ENCODE measurements at places on chromosomes 7 and 10. TPM values are rescaled to one million over a fixed set of nuclear protein-coding genes. Genes with fewer than 3 reads are reported as not detected.

Gene SLK
- 37.8 TPM for total RNA-seq

Gene OR9A2
- not detected for total RNA-seq

Gene GRIFIN
- not detected for total RNA-seq

Gene TMEM139
- total RNA-seq = 1.3 TPM

Gene GNAI1
- total RNA-seq = 35.4 TPM

Data from A549 treated with CORT108297 at 1 μM for 4 hours (cell line).